ENCODE measurements at places on chromosomes 12 and 14.

GRCh38 chr12:1826867-1827705 is 6.7 kb downstream of the LRTM2 start:
- no peak for DNase-seq

GRCh38 chr14:33835677-33836076 is 115.2 kb downstream of the EGLN3 start:
- no peak for DNase-seq

GRCh38 chr14:91985521-91986255 is 38.2 kb upstream of the FBLN5 start:
- no peak for DNase-seq

DNA sequence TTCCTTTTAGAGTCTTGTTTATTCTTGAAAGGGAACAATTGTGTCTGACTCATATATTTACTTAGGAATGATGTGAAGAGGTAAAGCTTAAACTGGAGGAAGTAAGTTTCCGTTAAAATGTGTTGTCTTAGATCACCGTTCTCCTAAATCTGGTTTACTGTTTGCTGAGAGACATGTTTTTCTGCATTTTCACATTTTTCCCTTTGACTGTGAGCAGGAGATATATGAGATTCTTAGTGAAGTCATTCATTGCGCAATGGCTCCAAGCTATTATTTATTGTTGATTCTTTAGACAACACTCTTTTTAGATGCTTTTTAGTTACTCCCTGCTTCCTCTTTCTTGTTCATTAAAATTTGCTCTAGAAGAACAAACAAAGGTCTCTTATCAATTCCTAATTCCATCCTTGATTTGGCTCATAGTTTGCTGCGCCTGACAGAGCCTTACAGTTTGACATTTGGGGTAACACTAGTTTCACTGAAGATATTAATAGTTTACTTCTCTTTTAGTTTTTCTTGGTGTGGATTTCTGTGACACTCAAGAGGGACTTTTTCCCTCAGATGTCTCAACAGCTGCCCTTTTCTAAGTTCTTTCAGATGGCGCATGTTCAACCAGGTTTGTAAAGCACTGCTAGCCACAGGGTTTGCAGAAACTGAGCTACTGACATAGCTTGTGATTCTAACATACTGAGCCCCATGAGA is 11.4 kb downstream of the CLECL1 start:
- DNase-seq: no peak

DNA sequence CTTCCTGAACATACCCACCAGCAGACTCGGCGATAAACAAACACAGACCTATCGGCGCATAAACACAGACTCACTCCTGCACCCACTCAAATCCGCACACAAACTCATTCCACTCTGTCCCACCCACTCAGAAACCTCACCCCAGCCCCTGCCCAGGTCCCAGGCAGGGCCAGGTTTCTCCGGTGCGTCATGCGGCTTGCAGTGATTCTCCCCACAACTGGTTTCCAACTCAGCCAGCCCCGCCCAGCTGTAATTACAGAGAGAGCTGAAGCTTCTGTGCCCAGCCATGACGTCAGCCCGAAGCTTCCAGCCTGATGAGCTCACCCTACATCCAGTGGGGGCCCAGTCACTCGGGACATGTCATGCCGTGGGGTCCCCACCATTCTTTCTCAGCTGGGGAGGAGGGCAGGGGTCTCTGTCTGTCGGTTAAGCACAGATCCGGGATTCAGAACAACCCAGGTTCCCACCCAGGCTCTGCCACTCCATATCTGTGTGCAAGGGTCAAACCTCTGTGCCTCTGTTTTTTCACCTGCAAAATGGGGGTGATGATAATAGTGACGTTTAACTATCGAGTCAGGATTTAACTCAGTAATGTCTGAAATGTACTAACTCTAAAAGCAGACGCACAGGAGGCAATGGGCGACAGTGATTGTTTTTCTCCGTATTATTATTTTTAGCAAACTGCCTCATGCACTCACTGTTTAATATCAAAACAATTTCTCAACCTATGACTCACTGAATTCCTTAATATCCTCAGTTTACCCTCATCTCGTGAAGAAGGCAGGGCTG is 2.3 kb upstream of the HSPB8 start:
- DNase-seq: peak; percentile 3

DNA sequence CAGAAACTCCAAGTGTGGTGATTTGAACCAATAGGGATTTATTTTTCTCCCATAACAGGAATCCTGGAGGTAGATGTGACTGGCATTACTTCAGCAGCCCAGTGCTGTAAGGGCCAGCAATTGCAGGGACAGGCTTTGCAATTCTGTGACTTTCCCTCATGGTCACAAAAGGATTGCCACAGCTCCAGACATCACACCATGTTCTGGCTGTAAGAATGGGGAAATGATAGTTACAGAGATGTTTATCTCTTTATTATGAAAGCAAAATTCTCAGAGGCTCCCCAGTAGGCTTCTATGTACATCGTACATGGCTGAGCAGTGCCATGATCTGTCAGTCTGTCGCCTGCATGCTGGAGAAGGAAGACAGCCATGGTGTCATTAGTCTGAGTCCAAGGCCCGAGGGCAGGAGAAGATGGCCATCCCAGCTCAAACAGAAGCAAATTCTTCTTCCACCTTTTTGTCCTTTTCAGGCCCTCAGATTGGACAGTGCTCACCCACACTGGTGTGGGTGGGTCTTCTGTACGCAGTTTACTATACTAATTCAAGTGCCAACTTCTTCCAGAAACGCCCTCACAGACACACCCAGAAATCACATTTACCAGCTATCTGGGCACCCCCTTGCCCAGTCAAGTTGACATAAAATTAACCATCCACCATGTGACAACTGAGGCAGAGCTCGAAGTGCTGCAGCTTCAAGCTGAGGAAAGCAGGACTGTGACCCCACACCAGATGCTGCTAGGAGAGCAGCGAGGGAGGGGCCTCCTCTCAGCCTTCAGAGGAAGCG is 17.2 kb downstream of the ZBTB42 start:
- DNase-seq: no peak

DNA sequence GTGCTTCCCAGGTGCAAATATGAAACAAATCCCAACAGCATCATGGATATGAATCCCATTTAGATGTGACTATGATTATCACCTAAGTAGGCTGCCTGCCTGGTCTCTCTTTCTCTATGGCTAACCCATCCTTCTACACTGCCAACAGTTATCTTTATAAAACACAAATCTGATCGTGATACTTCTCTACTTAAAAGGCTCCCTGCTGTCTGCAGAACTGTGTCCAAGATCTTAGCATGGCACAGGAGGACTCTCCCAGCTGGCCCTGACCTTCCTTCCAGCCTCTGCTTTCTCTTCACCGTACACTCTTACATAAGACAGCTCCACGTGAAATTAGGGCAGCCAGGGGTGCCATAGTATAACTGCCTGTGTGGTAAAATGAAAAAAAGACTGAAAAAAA is 3.5 kb upstream of the SRGAP1 start:
- no peak for DNase-seq

DNA sequence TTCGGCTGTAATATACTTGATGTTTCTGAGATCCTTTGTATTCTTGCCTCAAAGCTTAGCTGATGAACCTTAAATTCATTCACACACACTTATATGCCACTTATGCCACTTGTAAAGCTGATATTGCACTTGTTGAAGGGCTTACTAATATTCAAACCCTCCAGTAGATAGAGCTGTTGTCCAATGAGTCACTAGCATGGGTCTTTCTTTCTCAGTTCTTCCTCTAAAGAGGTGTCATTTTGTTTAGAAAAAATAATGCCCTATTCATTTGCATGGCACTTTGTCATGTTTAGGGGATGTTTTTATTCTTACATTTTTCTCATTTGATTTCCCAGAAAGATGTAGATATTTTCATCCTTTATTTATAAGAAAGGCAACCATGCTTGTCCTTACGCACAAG is 56.4 kb downstream of the MON2 start:
- no peak for DNase-seq

DNA sequence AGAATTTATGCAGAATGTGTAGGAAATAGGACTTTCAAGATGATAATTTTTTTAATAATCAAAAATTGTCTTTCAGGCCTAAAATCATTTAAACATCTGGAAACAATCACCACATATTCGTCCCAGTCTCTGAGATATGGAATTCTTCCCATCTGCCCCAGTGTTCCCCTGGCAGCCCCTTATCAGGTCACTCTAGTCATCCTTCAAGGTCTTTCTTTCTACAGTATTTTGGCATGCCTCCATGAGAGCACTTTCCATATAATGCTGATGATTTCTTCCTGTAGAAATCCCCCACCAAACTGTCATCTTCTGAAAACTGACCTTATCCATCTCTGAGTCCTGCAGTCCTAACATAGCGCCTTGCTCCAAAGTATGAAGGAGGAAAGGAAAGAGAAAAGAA is 422.1 kb downstream of the RPS29 start:
- DNase-seq: no peak

- DNase-seq: no peak
Measured at GRCh38 chr12:80714055-80714454, 2.7 kb upstream of the MYF5 start.

DNA sequence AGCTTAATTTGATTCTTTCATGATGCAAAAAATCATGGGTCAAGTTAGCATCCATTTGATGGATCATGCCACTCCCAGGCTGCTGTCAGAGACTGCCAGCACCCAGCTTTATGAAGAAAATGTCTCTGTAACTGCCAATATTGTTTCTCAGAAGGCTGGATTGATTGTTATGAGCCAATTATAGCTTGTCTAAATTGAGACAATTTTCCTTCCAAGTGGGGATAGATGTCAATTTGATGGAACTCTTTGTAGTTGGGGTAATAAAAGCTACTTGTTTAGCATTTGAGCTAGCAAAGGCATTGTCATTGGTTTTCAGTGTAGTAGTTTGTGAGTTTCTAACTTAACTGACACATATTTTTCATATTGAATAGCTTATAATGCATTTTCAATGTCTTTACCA is 82.1 kb upstream of the DACT1 start:
- DNase-seq: no peak

GRCh38 chr12:64184216-64184615 is 37.9 kb downstream of the KICS2 start:
- no peak for DNase-seq

DNA sequence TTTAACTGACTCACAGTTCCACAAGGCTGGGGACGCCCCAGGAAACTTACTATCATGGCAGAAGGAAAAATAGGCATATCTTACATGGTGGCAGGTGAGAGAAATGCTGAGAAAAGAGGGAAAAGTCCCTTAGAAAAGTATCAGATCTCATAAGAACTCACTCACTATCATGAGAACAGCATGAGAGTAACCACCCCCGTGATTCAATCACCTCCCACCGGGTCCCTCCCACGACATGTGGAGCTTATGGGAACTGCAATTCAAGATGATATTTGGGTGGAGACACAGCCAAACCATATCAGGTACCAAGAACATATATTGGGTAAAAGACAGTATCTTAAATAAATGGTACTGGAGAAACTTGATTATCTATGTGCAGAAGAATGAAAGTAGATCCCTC is 100.3 kb upstream of the FAR2 start:
- DNase-seq: no peak

DNA sequence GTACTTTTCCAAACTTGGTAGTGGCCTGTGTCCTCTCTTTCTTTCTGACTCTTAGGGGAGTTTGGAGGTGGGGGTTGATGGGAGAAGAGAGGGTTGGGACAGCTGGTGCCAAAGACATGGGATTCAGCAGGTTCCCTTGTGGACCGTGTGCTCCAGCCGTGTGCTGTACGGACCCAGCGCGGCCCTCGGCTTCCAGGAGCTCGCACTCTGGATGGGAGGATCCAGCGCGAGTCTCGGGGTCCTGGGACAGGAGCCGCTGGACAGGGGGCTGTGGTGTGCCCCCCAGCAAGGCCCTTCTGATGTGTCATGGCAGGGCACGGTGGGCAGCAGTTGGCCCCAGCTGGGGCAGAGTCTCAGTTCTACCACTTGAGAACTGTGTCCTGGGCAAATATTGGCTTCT is 45.0 kb upstream of the TSPAN9 start:
- no peak for DNase-seq

- peak; percentile 74 for DNase-seq
Measured at GRCh38 chr14:106883218-106883692, 1356.9 kb downstream of the TMEM121 start.

DNA sequence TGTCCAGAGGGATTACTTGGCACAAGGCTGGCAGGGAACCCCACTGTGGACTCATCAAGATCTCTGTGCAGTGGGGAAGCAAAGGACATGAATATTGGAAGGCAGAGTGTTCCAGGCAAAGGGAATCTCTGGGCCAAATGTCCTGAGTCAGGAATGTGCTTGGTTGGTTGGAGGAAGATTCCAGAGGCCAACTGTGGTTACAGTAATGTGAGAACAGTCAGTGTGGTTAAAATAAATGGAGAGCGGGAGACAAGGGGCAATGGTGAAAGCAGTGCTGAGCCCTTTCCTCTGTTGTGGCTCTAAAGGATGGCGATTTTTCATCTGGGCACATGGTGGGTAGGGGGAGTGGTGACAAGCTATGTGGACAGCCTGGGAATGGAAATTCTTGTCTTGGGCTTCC is 948.2 kb downstream of the BCL11B start:
- DNase-seq: no peak

GRCh38 chr12:120984351-120984898 is 6.1 kb downstream of the HNF1A start:
- no peak for DNase-seq

- no peak for DNase-seq
Measured at GRCh38 chr12:53131844-53132243, 28.6 kb downstream of the SOAT2 start.

DNA sequence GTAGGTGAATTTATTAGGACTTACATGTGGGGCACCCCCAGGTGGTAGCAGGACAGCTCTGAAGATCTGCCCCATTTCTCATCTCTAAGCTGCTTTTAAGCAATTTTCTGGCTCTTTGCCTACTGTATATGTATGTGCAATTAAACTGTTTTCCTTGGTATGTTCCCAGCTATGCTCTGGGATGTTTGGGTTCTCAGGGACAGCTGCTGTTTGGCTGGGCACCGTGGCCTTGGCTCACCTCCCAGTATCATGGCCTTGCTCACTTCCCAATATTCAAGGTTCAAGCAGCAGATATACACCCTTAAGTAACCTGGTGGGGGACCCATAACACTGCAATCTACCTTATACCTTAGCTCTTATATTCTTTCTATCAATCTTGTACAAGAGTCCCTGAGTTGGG is 53.7 kb upstream of the KITLG start:
- no peak for DNase-seq

DNA sequence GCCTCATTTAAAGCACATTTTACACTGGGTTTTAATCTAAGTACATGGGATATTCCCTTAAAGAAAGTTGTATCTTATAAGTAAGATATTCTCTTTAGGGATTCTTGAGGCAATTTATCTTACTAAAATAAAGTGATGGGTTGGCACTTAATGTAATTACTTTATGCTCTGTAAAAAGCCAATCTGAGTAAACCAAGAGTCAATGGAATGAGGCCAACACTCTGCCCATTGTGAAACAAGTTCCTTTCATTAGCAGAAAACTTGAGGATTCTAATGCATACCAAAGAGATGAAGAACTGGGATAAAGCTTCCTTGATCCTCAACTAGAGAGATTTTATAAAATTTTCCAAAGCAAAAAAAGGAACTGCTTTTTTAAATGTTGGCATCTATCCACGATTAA is 121.2 kb downstream of the METTL25 start:
- no peak for DNase-seq

DNA sequence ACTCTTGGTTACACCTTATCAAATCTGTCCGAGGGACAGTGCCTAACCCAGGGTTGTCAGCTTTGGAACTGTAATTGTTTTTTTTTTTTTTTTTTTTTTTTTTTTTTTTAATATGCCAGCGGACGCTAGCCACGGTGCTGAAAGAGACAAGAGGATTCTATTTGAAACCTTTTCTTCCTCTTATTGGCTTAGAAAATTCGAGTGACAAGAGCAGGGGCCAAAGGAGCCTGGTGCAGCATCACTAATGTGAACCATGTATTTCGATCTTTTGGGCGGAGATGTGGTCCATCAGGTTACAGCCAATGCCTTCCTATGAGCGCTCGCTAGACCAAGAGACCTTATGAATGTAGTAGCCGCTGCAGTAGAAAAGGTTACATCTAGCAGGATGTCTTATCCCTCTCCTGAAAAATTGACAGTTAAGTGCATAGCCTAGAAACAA is 922 bp downstream of the PTPRR start:
- DNase-seq: no peak
